ENCODE measurements at places on chromosomes 2 and 18. TPM values are rescaled to one million over a fixed set of nuclear protein-coding genes. Genes with fewer than 3 reads are reported as not detected.

DNA sequence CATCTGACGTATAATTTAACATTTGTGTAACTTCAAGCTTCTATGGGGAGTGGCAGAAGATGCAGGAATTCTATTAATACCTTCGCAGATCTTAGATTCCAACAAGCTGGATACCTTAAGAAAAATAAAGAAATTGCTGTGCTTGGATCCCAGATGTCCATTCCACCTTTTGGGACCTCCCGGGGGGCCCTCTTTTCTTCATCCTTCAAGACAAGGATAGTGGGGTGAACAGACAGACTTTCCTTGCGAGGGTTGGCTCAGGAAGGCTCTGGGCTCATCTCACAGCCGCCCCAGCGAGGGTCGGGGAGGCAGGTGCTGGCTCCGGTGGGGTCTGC, 509 bp upstream of the RNF144A start:
- DNase-seq: no peak

Gene CELF4
- 0.39 TPM for total RNA-seq

DNA sequence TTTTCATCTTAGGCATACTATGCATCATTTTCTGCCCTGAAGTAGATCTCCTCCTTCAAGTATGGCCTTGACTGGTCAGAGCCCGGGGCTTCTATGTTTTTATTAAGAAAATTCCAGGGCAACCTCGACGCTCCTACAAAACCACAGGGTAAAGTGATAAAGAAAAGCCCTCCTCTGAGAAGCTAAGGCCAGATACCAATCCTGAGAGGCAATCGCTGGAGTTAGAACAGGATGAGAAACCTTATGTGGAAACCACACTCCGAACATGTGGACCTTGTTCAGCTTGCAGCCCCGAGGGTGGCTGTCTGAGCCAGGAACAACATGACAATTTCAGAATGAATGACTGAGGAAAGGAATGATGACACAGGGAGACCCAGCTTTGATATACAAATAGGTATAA, 35.6 kb downstream of the RMC1 start:
- DNase-seq: no peak

GRCh38 chr2:64166637-64167420, 22.6 kb upstream of the PELI1 start:
- DNase-seq: no peak

DNA sequence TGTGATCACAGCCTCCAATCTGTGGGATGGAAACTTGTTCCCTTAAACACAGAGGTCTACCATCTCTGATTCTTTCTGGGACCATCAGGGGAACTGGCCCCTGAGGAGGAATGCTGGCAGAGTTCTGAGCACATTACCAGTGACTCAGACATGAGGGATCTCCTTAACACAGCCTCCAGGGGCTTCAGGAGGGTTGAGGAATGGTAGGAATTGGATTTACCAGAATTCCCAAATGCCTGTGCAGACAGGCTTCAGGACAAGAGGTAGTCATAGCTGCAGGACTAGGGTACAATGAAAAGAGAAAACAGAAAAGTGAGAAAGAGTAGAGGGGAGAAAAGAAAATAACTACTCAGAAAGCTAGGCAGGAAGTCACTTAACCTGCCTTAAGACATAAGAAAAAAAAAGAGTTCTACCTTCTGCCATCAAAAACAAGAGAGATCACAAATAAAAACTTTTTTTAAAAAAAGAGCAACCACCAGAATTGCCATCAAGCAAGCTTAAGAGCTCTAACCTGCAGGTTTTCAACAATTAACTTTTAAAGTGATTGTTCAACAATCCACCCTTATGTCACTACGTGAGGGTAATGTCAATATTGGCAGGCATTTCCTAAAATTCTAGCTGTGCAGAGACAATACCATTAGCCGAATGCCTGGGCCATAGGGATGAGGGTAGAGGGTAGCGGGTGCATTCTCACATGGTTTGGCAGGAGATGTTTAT, 524.4 kb downstream of the BCL11A start:
- DNase-seq: no peak
